ENCODE measurements at places on chromosomes 1 and 21.
A peak's percentile ranks its signal among the peaks of the same experiment; 100 is the strongest.

DNA sequence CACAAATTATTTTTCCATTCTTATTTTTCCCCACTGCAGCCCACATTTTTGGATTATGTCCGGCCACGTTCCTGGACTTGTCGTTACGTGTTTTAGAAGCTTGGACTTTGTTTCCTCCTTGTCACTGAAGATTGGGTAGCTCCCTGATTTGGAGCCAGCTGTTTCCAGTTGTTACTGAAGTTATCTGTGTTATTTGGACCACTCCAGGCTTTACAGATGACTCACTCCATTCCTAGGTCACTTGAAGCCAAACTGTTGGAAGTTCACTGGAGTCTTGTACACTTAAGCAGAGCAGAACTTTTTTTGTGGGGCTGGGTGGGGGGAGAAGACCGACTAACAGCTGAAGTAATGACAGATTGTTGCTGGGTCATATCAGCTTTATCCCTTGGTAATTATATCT, 12.2 kb upstream of the AXDND1 start:
- no peak for DNase-seq

DNA sequence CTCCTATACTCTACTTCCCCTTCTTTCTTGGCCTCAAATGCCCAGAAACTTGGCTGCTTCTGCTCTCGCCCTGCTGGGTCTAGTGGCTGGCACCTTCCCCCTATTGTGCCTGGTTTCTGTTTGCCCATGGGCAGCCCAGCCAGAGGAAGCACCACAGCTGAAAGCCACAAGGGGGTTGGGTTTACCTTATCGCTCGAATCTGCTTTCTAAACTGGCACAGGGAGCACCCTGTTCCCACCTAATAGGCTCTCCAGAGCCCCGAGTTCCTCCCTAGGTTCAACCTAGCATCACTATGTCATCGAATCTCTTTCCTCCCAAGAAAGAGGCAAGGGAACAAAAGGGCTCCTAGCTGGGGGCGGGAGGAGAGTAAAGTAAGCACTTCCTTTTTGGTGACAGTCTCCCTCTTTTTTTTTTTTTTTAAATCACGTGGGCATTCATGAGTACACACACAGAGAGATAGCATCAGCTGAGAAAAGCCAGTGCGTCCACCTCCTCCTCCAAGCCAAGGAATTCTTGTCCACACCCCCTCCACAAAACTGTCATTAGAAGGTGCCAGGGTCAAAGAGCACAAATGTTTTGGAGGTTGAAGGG, 72.8 kb downstream of the PLEKHA6 start:
- DNase-seq, result peak; percentile 15

GRCh38 chr1:86713477-86713876, 9.1 kb downstream of the SH3GLB1 start:
- no peak for DNase-seq

DNA sequence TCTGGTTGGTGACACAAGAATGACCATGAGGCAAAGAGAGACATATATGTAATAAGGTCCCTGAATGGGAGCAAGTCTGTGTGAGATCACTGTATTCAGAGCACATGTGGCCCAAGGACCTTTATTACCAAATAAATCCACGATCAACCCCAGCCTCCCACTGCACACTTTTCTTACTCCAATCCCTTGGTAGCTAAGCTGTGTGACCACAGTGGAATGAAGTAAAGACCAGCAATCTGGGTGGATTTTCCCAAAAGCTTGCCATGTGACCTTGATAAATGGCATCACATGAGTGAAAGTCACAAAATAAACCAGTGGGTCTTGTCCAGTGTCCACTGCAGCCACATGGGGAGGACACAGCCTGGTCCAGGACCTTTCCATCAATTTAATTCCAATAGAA, 36.7 kb upstream of the TLR5 start:
- no peak for DNase-seq

DNA sequence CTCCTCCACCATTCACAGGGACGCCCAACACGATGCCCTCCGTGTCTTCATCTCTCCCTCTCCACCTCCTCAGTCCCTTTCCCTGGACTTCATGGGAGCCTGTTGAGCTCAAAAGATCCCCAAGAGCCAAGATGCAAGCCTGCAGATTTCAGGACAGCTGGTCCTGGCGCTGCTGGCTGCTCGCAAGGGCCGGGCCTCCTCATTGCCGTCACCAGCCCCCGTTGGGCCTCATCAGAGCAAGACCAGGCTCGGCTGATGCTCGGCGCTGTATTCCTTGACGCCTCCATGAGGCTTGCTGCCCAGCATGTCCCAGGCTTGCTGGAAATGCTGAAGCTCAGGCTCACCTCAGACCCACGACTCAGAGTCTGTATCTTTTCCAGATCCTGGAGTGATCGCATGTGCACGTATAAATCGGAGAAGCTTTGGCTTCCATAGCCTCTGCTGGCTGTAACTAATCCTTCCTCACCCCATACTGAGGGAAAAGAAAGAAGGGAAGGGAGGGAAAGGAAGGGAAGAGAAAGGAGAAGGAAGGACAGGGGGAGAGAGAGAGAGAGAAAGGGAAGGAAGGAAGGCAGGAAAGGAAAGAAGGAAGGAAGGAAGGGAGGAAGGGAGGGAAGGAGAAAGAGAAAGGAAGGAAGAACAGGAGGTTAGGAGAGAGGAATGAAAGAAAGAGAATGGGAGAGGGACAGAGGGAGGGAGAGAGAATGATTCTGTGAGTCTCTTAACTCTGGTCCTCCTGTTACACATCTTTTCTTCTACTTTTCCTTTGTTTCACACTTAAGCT, 94.6 kb downstream of the KCNJ15 start:
- DNase-seq, result no peak

GRCh38 chr1:27027575-27028250, 15.1 kb upstream of the TENT5B start:
- no peak for DNase-seq

- no peak for DNase-seq
These were observed 2.5 kb downstream of the SLC1A7 start for GRCh38 chr1:53139951-53140361.

DNA sequence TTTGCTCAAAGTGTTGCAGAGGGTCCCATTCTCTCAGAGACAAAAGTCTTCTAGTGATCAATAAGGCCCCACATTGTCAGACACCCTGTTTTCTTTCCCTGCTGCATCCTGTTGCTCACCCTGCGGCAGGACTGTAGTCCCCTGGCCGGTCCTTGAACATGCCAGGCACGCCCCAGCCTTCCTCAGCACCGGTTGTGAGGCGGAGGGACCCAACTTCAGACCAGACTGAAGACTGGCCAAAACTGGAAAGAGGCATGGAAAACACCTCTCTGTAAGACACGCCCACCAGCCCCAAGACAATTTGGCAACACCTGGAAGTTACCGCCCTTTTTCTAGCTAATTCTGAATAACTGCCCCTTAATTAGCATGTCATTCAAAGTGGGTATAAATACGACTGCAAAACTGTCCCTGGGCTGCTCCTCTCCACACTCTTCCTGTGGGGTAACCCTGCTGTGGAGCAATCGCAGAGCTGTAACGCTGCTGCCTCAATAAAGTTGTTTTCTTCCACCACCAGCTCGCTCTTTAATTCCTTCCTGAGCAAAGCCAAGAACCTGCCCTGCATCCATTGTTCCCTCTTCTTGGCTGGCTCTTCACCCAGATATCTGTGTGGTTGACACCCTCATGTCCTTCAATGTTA, 23.8 kb downstream of the PLA2G2A start:
- no peak for DNase-seq

GRCh38 chr1:221725735-221726672, 15.9 kb downstream of the DUSP10 start:
- DNase-seq, result no peak

GRCh38 chr1:161738627-161739287, 10.8 kb upstream of the DUSP12 start:
- DNase-seq, result peak; percentile 31

DNA sequence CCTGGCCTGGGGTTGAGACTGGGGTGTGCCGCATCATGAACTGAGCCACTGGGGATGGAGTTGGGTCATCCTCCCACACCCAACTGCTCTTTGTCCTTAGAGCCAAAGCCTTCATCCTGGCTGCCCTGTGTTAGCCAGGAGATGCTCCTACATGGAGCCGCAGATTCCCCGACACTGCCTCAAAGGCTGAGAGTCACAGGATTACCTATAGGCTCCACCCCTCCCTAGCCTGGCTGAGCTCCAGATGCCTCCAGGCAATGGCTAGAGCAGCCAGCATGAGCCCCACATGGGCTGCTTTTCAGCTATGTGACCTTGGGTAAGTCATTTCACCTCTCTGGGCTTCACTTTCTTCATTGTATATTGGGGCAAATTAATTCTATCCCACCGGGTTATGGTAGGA, 119.9 kb upstream of the POU3F1 start:
- no peak for DNase-seq

DNA sequence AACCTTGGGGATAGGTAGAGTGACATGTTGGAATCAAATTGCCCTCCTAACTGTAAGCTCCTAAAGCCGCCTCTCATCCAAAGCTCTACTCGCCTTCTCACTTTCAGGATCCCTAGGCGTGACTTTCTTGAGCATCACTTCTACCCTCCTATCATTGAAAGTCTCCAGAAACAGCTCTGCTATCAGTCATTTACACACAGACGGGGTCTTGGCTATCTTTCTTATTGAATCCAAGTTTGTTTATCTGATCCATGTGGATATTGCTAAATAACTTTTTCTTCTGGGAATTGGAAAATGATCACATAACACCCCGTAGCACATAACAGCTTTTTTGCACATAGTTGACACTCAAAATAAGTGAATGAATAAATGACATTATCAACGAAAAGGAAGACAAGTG, 216.4 kb upstream of the KIAA0040 start:
- DNase-seq, result no peak

- no peak for DNase-seq
These were observed 138.8 kb downstream of the GIPC2 start for GRCh38 chr1:78184460-78185072.

DNA sequence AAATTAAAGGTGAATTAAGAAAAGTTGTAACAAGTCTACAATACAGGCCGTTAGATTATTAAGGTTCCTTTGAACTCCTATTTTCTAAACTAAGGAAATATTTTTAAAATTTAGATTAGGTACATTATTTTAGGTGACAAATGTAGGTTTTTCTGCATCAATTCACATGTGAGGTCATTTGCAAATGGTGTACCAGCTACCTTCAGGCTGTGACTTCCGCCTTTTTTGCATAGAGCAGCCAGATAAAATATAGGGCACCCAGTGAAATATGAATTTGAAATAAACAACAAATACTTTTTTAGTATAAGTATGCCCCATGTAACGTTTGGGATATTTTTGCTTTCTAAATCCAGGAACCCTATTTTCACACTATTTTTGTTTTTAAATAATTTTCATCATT, 544.0 kb downstream of the LMO4 start:
- DNase-seq, result no peak

GRCh38 chr1:115642168-115643072, 650 bp downstream of the VANGL1 start:
- DNase-seq, result no peak

- DNase-seq, result no peak
These were observed 58.4 kb upstream of the ATP1B1 start for GRCh38 chr1:169048043-169048442.

- no peak for DNase-seq
These were observed 69.4 kb downstream of the TCP10L start for GRCh38 chr21:32515874-32516273.

DNA sequence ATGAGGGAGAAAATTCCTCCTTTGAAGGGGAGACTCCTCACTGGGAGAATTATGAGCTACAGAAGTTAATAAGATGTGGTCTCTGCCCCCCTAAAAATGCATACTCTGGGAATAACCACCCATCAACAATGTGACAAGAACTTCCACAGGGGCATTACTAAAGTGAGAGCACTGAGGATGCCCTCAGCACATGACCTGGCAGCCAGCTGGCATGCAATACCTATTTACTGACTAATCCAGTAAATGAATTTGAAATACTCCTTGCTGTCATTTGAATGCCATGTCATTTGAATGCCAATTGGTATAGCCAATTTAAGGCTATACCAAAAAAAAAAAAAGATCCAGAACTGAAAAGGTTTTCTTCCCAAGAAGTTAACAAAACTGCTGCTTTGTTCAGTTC, 30.8 kb downstream of the PLPP3 start:
- DNase-seq, result no peak

DNA sequence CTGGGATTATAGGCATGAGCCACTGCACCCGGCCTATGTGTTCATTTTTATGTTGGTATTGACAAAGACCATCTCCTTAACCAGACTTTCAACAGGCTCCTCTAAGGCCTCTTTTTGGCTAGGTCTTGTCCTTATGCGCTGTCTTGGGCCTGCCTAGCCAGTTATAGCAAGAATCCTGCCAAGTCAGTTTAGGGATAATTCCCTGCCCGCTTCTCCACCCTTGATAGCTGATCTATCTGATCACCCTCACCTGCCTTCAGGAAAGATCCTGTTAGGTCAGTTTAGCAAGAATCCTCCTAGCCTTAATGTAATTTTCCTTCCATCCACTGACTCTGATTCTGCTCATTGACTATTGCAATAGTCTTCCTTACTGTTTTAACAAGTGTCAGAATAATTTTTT, 2.4 kb upstream of the B4GALT3 start:
- no peak for DNase-seq

GRCh38 chr1:58780411-58780810, 3.4 kb downstream of the JUN start:
- no peak for DNase-seq

GRCh38 chr1:24392982-24393650, 20.5 kb downstream of the STPG1 start:
- no peak for DNase-seq

DNA sequence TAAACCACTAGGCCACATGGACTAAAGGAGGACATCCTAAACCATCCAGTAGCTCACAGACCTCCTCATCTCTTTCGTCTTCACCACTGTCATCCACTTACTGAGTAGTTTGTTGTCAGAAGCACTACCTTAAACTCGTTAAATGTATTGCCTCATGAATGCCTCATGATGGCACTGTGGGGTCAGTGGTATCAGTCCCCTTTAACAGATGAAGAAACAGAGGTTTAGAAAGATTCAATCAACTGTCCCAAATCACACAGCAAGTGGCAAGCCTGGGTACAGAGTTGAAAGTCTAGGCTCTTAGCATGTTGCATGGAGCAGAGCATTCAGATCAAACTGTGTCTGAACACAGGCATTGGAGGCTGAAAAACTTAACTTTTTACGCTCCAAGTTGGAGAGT, 183.6 kb upstream of the KIAA0040 start:
- DNase-seq, result no peak

DNA sequence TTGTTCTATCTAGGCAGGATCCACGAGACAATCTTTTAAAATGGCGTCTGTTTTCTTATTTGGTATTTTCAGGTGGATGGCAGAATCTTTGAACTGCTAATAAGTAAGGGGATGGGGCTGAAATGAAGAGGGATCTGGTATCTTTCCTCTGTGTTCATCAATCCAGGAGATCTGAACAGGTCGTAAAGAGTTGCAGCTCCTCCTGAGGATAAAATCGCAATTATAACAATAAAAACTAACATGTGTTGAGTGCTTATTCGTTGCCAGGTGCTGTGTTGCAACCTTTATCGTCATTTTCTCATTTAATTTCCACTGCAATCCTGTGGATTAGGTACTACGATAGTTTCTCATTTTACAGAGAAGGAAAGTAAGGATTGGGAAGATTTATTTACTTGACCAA, 134.6 kb upstream of the DPYD start:
- DNase-seq, result no peak

GRCh38 chr1:195721210-195721971, 886.8 kb downstream of the KCNT2 start:
- no peak for DNase-seq
